ENCODE measurements at places on chromosomes 4 and X.

DNA sequence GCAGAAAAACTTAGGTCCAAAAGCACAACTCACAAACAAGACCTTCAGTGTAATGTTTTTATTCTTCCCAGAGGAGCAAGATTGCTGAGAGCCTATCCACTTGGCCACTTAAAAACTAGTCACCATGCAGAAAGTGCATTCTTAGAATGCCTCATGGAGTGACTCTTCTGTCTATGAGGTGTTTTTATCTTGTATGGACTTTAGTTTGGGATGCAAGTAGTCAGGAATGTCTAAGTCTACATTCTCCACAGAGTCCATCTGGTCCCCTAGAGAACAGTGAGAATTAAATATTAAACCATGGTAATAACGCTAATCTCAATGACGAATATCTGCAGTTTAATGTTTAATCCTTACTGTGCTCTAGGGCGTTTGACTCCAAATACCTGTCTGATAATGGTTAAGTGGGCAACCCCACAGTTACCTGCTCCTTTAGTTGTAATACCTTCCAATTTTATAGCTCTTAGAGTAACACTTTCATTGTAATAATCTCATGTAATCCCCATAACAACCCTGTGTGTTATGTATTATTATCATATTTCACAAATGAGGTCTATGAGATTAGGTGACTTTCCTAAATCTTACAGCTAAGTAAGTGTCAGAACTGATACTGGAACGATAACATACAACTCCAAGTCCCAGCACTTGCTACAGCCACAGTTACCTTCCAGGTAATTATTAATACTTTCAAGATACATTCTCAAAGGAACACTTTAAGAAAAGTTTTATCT is 235.6 kb upstream of the JADE1 start:
- DNase-seq = no peak

- DNase-seq = no peak
Observed at GRCh38 chr4:176274441-176274840, 5.4 kb upstream of the ASB5 start.

DNA sequence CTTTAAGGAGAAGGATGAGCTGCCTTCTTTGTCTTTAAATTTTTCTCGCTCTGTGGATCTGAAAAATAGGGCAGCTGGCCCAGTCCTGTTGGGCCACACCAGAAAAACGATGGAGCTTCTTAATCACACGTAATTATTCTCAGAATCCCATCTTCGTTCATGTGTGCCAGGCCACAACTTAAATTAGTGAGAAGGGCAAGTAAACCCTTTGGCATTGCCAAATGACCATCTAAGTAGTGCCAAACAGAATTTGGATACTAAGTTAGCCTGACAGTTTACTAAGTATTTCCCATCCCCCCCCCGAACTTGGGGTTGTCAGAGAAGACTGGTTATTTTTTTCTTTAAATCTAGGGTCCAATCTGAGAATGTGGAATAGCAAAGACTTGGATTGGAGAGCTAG is 62.0 kb downstream of the CASP3 start:
- DNase-seq = no peak

GRCh38 chrX:72123471-72124185 is 8.1 kb downstream of the RTL5 start:
- no peak for DNase-seq

DNA sequence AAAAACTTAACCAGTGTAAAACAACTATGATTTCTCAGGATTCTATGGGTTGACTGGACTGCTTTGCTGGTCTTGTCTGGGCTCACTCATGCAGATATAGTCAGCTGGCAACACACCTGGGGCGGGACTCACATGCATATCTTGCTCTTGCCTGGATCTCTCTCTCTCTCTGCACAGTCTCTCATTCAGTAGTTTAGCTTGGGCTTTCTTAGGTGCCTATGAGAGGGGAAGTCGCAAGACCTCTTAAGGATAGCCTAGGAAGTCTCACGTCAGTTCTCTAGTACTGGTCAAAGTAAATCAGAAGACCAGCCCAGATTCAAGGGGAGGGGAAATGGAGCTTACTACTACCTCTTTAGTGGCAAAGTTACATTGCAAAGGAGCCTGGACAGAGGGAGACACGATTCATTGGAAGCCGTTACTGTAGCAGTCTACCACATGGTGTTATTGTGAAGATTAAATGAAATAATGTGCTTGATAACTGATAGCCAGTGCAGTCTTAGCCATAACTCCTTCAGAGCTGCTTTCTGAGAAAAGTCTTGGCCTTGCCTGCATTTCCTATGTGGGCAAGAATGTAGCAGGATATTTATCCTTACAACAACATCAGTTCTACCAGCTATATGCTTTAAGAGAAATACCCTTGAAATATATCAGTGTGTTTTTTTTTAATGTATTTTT is 2.1 kb downstream of the COPS4 start:
- DNase-seq = no peak

GRCh38 chr4:185847352-185848097 is 35.5 kb upstream of the SORBS2 start:
- no peak for DNase-seq

GRCh38 chr4:66855956-66856355 is 689.3 kb downstream of the CENPC start:
- no peak for DNase-seq

GRCh38 chr4:119679251-119679650 is 50.6 kb upstream of the PDE5A start:
- no peak for DNase-seq

- no peak for DNase-seq
Observed at GRCh38 chr4:67743194-67743593, 11.0 kb downstream of the GNRHR start.

GRCh38 chrX:128106630-128107029 is 54.4 kb upstream of the ACTRT1 start:
- no peak for DNase-seq

- no peak for DNase-seq
Observed at GRCh38 chrX:155997436-155997835, at the start of gene IL9R. TSS of gene IL9R (plus strand) at chrX:155997696. CDS start at chrX:155997760, 64 bp downstream.

- DNase-seq = no peak
Observed at GRCh38 chrX:57481514-57481913, 110.3 kb upstream of the ZXDB start.

DNA sequence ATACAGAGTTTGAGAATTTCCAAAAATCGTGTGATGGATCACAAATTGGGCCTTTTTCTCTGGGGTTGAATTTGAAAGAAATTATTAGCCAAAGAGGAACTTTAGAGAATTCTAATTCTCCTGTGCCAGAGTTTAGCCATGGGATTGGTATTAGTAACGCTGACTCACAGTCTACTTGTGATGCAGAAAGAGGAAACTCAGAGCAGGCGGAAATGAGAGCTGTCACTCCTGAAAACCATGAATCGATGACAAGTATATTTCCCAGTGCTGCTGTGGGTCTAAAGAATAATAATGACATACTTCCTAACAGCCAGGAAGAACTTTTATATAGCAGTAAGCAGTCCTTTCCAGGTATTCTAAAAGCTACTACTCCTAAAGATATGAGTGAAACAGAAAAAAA is 64.9 kb downstream of the N4BP2 start:
- no peak for DNase-seq

DNA sequence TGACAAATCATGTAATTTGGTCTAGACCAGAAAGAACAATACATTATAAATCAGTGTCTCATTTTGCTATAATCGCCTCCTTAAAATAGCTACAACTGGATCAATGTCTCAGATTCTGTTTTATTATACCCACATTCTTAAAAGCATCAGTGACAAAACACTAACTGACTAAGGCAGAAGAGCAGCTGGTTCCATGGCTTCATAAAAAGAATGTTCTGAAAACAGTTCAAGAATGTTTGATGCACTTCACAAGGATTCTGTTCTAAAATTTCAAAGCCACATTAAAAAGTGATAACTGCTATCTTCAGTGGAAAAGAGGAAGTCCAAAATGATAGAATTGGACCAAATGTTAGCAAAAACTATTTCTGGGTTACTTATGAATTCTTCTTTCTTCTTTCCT is 69.8 kb downstream of the COL25A1 start:
- no peak for DNase-seq

- no peak for DNase-seq
Observed at GRCh38 chr4:55107054-55107453, 18.3 kb downstream of the KDR start.

GRCh38 chrX:74179990-74180389 is 124.0 kb upstream of the ZCCHC13 start:
- no peak for DNase-seq

DNA sequence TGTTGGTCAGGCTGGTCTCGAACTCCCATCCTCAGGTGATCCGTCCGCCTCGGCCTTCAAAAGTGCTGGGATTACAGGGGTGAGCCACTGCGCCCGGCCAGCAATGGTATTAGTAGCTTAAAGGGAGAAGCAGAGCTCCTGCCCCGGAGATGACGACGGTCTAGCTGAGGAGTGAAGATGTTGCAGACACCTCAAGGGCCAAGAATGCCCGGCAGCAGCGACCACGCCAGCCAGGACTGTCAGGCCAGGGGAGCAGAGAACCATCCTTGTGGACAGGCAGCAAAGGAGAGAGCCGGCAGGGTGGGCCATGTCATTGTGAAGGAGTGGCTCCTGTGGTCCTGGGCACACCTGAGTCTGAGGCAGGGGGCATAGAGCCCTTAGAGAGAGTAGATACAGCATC is 210.1 kb upstream of the BCOR start:
- DNase-seq = no peak

DNA sequence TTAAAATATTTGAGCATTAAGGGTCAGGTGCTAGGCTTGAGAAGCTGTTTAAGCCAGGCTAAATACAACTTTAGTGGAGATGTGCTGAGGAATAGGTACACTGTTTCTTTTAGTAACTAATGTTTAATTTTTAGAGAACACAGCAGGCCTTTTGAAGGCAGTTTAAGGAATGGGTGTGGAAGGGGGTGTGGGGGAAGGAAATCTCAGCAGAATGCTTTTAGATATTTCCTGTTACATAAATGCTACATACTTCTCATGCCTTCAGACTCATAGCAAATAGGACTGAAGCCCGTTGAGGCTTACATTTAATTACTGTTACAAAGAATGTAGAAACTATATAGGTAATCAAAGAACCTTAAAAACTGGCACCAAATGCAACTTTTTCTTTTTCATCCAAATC is 66.3 kb downstream of the WWC2 start:
- DNase-seq = no peak

GRCh38 chr4:20538905-20539304 is 161.4 kb upstream of the PACRGL start:
- DNase-seq = no peak

- DNase-seq = no peak
Observed at GRCh38 chr4:58566260-58566659, 1456.1 kb upstream of the IGFBP7 start.

GRCh38 chr4:173264684-173265185 is 69.4 kb downstream of the HMGB2 start:
- DNase-seq = no peak

GRCh38 chr4:35739308-35739707 is 505.0 kb downstream of the ARAP2 start:
- no peak for DNase-seq

- DNase-seq = no peak
Observed at GRCh38 chrX:56762707-56763555, 33.9 kb downstream of the NBDY start.

DNA sequence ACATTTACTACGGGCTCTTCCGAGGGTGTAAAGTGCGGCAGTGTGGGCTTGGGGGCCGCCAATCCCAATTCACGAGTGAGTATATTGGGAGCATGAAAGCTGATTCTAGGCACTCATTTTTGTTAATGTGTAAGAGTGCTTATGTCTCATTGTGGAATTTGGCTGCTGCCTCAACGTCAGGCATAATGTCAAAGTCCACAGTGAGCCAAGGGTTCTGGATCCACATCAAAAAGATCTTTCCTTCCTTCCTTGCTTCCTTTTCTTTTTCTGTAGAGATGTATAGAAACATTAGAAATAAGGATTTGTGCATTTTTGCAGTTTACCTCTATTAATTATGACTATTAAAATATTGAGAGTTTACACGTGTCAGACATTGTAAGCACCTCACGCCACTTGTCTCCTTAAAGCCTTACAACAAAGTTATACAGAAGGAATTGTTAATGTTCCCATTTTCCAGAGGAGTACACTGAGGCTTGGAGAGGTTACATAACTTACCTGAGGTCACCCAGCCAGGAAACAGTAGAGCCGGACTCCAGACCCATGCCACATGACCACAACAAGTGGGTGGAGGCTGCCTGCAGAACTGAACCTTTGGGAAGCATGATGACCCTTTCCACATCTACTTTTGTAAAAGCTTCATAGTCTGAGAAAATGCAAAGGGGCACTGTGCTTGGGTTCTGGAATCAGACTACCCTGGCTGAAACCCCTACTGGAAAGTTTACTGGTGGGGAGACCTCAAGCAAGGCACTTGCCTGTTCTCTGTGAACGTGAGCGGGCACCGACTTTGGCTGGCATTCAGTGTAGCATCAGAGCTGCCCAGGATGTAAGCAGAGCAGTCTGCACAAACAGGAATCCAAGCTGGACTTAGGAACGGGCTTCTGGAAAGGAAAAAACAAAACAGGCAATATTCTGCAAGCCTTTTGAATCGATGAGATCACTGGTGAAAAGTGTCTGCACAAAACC is 761 bp downstream of the CLRN2 start:
- DNase-seq = no peak

GRCh38 chr4:110508827-110509710 is 33.1 kb downstream of the ENPEP start:
- no peak for DNase-seq

DNA sequence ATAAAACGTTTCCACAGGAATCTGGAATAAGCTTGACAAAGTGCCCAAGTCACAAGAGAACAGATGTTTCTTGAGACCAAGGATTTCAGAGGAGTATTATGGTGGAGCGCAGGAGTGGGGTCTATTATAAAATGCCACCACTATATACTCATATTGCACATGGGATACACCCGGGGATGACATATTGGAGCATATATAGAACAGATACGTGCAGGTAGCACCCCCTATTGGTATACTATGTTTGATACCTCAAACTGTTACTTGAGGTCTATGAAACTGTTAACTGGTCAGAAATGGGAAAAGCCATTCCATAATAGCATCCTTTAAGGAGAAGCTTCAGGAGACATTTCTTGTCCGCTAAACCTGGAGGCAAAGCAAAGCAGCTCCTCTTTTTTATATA is 86.0 kb downstream of the PCYT1B start:
- DNase-seq = no peak

DNA sequence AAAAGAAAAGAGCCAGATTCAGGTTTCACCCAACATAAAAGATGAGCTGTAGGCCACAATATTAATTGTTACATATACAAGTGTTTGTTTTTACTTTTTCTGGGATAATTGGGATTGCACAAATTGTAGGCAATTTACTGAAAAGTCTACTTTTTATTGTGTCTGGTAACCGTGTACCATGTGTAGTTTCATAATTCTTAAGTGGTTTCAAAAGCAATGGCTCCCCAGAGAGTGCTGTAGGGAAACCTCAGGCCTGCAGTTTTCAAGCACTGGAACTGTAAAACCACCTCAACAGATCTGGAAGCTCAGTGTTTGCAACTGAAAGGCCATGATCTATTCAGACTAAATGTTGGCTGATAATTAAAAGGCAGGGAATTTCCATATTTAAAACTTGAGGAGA is 53.9 kb upstream of the MMAA start:
- no peak for DNase-seq

DNA sequence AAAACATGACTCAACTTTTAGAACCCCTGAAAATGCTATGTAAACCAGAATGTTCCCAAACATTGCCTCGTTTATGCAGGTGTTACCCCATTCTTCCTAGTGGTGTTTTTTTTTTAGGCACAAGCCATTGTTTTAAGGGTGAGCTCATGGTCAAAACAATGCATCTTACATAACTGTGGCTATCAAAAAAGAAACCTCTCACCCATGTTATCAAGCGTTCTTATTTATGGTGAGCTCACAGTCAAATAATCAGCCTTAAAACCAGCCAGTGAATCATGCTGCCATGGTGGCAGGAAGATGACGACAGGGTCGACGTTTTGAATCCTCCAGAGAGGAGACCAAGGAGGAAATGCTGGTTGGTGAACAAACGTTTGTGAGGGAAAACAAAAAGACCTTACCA is 195.2 kb downstream of the KDR start:
- DNase-seq = no peak

All from stimulated activated naive B cell treated with anti-CD40 and anti-IgM and Interleukin-4, amounts not matched to agents 10 μg/mL and 1 μg/mL and 100 μg/mL, for 72 hours (primary cell).